ENCODE measurements at places on chromosomes 1 and 21.

GRCh38 chr21:21955204-21955603 lies 957.0 kb downstream of the NCAM2 start:
- DNase-seq: no peak

DNA sequence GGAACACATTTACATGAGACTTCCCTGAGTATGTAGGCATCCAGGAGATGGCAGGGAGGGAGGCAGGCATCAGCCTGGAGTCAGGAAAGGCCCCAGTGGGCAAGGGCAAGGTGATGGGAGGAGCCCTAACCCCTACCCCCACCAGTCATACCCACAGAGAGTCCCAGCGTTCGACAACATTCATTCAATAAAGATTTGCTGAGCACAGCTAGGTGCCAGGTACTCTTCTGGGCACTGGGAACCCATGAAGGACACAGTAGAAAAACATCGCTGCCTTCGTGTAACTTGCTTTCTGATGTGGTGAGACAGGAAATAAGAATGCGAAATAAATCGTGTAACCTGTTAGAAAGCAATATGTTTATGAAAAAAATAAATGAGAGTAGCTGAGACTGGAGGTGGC lies 77.3 kb upstream of the GADD45A start:
- no peak for DNase-seq

DNA sequence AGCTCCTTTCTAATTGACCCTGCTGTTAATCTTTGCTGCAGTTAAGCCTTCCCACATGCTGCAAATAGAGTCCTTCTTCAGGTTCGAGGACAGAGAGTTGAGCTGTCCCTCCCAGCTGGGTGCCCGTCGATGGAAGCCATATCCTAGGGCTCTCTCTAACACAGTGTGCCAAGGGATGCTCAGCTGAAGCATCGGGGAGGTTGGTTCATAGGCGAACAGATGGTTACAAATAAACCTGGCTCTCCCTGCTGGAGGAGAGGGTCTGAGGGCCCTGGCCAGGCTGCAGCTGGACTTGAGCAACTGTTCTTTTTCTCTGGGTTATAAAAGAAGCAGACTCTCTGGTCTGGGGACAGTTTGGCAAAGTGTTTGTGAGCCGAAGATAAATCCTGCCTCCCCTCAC lies 120.3 kb upstream of the C8B start:
- DNase-seq: no peak

- DNase-seq: no peak
Observed at GRCh38 chr21:14526199-14526598, 19.9 kb downstream of the SAMSN1 start.

DNA sequence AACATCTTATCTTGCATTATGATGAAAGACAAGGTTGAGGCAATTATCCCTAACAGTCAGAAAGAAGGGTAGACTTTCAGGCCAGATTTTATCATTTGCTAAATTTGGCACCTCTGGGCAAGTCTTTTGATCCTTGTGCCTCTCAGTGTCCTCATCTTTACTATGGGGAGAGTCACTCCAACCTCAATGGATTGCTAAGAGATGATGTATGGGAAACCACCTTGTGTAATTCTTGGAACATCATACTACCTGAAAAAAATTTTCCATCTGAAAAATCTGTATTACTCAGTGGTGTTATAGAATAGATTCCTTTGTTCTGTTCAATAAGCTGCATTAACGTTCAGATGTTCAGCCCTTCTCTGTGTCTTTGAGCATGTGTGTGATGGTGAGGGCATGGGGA lies 230.7 kb downstream of the TGFB2 start:
- no peak for DNase-seq

- no peak for DNase-seq
Observed at GRCh38 chr1:115466433-115466832, 128.4 kb upstream of the NGF start.

- DNase-seq: no peak
Observed at GRCh38 chr1:116721451-116722007, 32.7 kb upstream of the CD2 start.
